ENCODE measurements at places on chromosomes 1 and 21.

GRCh38 chr1:217052196-217052595 lies 329.0 kb upstream of the ESRRG start:
- DNase-seq: no peak

DNA sequence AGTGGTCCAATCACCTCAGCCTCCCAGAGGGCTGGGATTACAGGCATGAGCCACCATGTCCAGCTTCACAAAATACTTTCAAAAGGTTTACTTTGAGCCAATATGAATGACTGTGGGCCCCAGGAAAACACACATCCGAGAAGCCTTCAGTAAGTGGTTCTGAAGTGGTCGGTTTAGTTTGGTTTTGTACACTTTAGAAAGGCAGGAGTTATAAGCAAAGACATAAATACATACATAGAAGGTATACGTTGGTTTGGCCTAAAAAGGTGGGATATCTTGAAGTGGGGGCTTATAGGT lies 3.2 kb upstream of the MIB2 start:
- DNase-seq: no peak

GRCh38 chr1:239633432-239633831 lies 247.1 kb downstream of the CHRM3 start:
- no peak for DNase-seq

GRCh38 chr1:76066394-76066793 lies 8.2 kb upstream of the ST6GALNAC3 start:
- no peak for DNase-seq

DNA sequence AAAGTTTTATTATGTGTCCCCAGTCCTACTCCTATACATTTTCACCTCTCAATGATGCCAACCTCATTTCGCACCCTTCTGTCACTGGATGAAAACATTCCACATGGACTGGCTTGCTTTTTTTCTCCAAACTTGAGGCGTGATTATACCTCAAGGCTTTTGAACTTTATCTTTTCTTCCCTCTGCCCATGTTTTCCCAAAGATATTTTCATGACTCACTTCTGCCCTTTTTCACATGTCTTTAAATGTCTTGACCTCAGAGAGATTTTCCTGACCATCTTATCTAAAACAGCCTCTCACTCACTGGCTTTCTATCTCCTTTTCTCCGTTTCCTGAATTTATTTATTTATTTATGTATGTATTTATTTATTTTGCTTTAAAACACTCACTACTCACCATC lies 659.0 kb downstream of the PTPRC start:
- DNase-seq: no peak

GRCh38 chr1:185488808-185489207 lies 171.8 kb upstream of the IVNS1ABP start:
- no peak for DNase-seq

DNA sequence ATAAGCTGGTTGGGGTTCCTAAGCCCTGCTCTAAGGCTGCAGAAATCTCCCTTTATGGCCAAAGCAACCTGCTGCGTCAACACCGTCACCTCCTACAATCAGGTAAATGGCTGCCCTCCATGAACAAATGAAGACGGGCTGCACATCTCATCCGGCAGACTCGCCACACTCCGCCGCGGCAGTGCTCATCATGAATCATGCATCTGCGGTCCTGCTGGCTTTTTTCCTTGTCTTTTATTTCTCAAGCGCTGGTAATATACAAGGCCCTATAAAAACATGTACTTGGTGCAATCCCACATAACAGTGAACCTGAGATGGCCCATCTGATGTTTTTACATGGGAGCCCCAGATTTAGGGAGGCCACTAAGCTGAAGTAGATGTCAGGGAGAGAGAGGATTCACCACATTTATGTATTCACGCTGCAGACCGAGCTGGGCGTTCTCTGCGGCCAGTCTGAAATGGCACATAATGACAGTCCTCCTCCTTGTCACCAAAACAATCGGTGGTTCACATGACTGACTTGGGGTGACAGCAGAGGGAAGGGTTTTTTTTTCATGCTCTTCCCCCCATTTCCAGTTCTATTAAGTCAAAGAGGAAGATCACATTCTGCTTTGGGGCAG lies 91.6 kb downstream of the KAZN start:
- no peak for DNase-seq

DNA sequence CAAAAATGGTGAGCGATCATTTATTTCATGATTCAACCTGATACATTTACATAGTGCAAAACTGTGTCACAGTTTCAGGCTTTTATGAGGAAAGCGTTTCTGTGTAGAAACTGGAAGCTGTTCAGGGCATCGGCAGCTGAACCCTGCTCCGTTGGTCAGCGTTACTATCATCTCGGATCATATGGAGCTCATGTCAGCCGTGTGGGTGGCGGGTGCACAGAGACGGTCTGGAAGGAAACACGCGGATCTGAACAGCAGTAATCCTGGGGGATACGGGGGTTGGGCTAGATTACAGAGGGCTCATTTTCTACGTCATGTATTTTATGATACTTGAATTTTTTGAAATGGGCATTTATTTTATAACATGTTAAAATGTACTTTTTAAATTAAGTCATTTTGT lies 15.1 kb downstream of the C1orf174 start:
- DNase-seq: no peak

DNA sequence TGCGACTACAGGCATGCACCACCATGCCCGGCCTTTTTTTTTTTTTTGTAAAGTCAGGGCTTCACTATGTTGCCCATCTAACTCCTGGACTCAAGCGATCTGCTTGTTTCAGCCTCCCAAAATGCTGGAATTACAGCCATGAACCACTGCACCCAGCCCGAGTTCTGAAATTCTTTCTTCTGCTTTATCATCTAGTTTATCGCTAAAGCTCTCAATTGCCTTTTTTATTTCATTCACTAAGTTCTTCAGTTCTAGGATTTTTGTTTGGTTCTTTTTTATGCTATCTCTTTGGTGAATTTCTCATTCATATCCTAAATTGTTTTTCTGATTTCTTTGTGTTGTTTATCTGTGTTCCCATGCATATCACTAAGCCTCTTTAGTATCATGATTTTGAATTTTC lies 27.0 kb downstream of the KIAA0319L start:
- DNase-seq: no peak

DNA sequence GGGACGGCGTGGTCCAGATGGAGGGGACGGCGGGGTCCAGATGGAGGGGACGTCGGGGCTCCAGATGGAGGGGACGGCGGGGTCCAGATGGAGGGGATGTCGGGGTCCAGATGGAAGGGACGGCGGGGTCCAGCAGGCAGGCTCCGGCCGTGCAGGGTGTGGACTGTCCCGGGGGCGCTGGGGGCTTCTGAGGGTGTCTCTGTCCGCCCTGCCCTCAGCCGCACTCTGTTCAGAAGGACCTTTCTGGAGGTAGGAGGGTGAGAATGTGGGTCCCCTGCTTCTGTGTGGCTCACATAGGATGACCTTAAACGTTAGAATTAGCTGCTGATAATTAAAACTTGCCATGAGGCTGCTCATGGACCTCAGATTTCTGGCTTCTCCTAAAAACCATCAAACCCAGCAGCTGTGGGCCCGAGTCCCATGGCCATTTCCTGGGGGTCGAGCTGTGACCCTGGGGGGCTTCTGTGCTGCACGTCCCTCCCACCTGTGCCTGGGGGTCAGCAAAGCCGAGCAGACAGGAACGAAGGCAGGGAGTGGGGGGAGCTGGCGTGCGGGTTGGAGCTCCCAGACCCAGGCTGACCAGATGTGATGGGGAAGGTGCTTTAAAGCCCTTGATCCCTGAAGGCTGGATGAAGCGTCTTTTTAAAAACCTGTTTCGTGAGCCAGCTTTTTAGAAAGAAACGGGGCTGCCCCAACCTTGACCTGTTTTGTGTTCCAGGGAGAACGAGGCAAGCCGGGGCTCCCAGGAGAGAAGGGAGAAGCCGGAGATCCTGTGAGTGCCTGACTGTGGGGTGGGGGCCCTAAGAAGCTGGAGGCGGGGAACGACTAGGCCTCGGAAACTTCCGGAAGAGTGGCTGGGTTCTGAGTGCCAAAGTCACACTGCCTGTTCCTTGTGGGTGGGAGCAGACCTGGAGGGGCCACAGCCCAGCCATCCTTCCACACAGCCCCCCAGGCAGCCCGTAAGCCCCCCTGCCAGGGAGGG lies 7.1 kb downstream of the COL6A1 start:
- DNase-seq: no peak

- DNase-seq: no peak
These were observed 44.3 kb upstream of the TENT5C start for GRCh38 chr1:117561551-117561950.

DNA sequence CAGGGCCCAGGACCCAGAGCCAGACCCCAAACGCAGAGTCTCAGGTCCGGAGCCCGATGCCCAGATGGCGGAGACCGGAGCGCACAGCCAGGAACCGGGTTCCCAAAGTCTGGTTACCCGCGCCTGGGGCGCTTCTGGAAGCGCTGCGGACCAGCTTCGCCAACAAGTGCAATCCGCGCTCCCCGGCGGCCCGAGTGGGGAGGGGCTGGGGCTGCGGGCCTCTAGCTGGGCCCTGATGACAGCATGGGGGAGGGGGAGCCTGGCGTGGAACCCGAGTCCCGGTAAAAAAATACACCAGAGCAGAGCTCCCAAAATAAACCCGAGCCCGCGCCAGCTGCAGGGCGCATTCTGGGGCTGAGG lies 494 bp downstream of the NT5C1A start:
- DNase-seq: no peak

GRCh38 chr1:102032534-102032933 lies 35.8 kb upstream of the OLFM3 start:
- no peak for DNase-seq

DNA sequence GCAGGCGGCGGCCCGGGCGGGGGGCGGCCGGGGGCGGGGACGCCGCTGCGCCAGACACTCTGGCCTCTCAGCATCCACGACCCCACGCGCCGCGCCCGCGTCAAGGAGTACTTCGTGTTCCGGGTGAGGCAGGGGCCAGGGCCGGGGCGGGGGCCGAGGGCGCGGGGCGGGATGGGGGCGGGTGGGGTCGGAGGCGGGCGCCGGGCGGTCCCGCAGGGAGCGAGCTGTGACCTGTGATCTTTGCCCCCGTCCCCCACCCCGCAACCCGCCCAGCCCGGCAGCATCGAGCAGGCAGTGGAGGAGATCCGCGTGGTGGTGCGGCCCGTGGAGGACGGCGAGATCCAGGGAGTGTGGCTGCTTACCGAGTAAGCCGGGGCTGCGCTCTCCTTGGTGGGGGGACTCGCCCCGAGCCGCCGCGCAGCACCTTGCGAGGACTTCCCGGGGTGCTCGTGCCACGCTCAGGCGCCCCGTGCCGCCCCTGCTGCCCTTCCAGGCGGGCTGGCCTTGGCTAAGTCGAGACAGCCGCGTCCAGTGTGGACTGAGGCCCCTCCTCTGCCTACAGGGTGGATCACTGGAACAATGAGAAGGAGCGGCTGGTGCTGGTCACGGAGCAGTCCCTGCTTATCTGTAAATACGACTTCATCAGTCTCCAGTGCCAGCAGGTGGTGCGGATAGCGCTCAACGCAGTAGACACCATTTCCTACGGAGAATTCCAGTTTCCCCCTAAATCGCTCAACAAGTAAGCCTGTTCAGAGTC lies 514 bp downstream of the TPRG1L start:
- DNase-seq: no peak

DNA sequence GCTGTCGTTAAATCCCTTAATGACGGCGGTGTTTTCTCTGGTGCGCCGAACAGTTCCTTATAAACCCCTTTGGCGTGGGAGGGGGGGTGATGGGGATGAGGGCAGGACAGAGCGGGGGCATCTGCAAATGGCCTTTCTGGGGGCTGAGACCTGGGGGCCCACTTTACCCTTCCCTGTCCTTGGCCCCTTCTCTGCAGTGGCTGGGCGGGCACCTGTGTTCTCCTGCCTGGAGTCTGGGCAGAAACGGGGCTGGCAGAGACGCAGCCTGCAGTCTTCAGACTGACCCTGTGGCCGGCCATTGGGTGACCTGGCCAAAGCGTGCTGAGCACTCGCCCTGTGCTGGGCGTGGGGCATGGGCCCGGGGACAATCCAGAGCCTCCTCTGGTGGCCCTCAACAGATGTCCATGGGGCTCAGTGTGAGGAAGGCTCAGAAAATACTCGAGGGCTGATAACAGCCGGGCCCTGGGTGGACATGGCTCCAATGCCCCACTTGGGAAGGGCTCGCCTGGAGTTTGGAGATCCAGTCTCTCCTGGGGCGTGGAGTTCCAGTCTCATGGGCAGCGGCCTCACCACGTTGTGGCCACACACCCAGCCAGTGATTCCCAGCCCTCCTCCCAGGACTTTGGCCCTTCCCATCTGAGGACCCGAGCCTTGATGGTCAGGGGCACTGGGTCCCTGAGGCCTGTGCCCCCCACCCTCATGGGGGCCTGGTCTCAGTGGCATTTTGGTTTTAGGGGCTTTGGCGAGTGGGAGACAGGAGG lies 50.8 kb upstream of the ACTRT2 start:
- no peak for DNase-seq

DNA sequence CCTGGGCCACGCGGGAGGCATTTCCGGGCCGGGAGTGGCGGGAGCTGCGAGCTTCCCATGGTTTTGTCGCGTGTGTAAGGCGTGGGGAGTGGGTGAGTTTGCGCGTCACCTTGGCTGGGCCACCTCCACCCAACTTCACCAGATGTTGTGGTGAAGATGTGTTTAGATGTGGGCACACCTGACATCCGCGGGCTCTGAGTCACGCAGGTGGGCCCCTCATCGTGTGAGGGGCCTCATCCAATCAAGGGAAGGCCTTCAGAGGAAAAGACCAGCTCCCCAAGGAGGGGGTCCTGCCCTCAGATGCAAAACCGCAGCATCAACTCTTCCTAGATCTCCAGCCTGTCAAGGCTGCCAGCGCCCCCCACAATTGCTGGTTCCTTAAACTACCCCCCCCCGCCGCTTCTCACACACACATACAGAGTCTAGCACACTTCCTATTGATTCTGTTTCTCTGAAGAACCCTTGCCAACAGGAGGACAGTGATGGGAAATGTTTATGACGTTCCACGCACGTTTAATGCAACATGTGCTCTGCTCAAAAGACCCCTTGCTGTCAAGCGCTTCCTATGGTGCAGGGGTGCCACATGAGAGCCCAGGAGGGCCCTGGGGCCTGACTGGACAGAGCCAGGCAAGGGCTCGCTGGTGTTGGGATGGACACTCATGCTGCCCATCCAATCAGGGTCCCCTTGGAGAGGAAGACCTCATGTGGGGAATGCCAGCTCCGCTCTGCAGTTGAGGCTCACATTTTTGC lies 11.9 kb downstream of the ACTRT2 start:
- no peak for DNase-seq

DNA sequence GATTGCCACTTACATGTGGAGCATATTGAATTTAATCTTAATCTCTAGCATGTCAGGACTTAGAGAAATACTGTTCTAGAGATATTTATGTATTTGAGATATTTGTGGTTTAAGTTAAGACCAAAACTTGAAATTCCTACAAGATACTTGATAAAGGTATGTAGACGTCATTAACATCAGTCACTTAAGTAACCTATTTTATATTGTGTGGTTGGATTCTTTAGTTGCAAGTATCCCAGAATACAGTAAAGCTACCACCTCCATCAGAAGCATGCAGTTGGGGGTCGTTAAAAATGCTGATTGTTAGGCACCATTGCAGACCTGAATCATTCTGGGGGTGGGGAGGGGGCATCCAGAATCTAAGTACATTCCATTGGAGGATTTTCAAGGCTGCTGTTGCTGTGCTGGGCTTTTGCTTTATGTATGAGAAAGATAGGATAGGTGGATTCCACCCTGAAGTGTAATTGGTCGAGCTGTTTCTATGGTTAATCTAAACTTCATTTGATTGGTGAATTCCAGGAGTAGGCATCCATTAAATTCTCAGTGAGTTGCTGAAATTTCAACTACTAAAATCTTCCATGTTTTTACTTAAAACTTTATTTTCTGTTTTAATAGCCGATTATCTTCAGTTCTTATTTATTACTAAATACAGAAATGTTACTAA lies 4.0 kb downstream of the H3-3A start:
- DNase-seq: no peak

- no peak for DNase-seq
These were observed 10.0 kb downstream of the FAM163A start for GRCh38 chr1:179753061-179753460.

- no peak for DNase-seq
These were observed 4.3 kb downstream of the PAQR7 start for GRCh38 chr1:25871086-25871703.

Data from urinary bladder (tissue), 4 donors.